ENCODE measurements at places on chromosomes 4 and X.

DNA sequence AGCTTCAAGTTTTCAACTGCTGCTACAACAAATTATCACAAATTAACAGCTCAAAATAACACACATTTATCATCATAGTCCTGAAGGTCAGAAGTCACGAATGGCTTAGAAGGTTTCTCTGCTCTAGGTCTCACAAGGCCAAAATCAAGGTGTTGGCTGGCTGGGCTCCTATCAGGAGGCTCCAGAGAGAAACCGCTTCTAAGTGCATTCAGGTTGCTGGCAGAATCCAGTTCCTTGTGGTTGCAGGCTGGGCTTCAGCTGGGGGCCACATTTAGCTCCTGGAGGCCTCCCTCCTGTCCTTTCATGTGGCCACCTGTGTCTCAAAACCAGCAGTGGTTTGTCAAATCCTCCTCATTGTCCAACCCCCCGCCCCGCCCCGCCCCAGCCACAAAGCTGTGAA is 15.4 kb downstream of the MRFAP1 start:
- DNase-seq = no peak

- DNase-seq = peak; percentile 95
These were observed at the start of gene MID1IP1 for GRCh38 chrX:38800981-38801845. MID1IP1 (plus strand) TSS chrX:38801459; CDS start chrX:38804947, 3,488 bp downstream.

DNA sequence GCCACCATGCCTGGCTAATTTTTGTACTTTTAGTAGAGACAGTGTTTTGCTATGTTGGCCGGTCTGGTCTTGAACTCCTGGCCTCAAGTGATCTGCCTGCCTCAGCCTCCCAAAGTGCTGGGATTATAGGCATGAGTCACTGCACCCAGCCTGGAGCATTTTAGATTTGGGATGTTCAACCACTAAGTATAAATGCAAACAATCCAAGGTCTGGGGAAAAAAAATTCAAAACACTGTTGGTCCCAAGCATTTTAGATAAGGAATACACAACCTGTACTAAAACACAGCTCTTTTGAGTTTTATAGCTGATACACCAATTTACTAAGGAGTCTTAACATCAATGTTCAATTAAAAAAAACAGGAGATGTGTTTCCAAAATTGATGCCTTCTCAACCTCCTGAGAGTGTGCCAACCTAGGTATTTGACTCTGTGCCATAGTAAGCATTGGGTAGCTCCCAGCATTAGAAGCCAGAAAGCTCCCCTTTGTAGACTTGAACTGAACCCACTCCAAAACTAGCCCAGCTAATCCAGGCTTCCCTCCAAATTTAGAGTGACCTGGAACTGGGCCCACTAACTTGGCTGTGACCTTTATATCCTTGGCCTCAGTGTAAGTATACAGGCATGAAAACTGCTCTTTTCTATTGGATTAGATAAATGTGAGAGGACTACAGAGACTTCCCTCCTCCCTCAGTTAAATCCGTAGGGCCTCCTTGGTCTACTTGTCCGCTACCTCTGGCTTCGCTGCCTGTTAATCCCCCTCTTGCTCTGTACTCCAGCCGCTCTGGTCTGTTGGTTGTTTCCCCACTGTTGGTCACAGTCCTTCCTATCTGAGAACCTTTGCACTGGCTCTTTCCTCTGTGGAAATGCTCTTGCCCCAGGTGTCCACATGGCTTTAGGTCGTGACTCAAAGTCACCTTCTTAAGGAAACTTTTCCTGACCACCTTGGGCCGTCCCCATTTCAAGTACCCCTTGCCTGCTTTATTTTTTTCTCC is 77.6 kb downstream of the CCKAR start:
- peak; percentile 81 for DNase-seq

GRCh38 chr4:10664408-10664807 is 20.2 kb downstream of the CLNK start:
- peak; percentile 86 for DNase-seq

DNA sequence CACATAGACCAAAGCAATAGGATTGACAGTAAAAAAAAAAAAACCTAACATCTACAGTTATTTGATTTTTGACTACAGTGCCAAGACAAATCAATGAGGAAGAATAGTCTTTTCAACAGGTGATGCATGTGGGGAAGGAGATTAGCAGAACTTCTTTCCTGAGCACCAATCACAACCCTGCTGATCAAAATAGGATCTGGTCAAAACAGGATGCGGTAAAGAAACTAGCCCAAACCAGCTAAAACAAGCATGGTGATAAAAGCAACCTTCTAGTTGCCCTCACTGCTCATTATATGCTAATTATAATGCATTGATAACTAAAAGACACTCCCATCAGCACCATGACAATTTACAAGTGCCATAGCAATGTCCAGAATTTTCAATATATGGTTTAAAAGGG is 667.5 kb downstream of the GRXCR1 start:
- no peak for DNase-seq

GRCh38 chr4:134024251-134024650 is 177.3 kb downstream of the PABPC4L start:
- DNase-seq = no peak

GRCh38 chr4:118898684-118899138 is 10.1 kb downstream of the SYNPO2 start:
- no peak for DNase-seq

- DNase-seq = peak; percentile 74
These were observed 32.7 kb downstream of the TMSB4X start for GRCh38 chrX:13007519-13008188.

GRCh38 chr4:184648313-184649025 is 778 bp downstream of the CASP3 start:
- peak; percentile 76 for DNase-seq

DNA sequence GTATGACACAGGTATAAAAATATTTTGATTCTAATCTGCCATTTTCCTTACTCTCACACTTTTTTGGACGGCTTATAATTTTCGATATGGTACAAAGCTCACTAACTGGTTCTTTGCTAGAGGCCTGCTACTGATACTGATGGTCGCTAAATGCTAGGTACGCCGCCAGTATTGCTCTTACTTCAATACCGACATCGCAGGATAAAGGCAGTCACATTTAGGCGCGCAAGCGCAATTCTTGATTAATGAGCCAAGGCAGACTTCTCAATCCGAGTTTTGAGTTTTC is 557 bp upstream of the USP38 start:
- DNase-seq = no peak
